ENCODE measurements at places on chromosomes 16 and 17.

GRCh38 chr17:51118330-51119195 is 2.1 kb downstream of the SPAG9 start:
- no peak for DNase-seq

- no peak for DNase-seq
These were observed 90.9 kb downstream of the GAS7 start for GRCh38 chr17:10107316-10108165.

- DNase-seq, result no peak
These were observed 45.5 kb downstream of the CEP112 start for GRCh38 chr17:66146394-66146793.

GRCh38 chr17:67601897-67602296 is 115.8 kb upstream of the NOL11 start:
- DNase-seq, result no peak

- no peak for DNase-seq
These were observed 14.3 kb upstream of the NUBP1 start for GRCh38 chr16:10729104-10730048.
